ENCODE measurements at places on chromosomes 13 and 19.

GRCh38 chr13:75762076-75762937, 126.2 kb downstream of the LMO7 start:
- no peak for DNase-seq

- no peak for DNase-seq
Observed at GRCh38 chr19:41808663-41809566, 12.5 kb downstream of the CEACAM3 start.

GRCh38 chr19:42276821-42277220, 7.8 kb downstream of the CIC start:
- DNase-seq: no peak

- no peak for DNase-seq
Observed at GRCh38 chr19:48735031-48735615, 5.3 kb downstream of the RASIP1 start.

DNA sequence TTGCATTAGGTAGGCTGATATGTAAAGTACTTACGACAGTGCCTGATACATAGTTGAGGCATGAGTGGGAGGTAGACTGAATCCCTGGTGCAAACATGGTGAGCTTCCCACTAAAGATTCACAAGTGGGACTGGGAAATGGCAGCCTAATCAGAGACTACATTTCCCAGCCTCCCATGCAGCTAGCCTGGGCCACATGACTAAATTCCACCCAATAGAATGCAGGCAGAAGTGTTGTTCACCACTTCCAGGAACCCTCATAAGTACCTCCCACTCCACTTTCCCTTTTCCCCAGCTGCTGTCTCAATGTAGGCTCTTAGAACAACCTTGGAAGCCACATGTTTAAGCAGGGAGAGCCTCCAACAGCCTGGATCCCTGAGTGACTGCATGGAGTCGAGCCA, 104.9 kb downstream of the CACNA1A start:
- no peak for DNase-seq

GRCh38 chr13:43411741-43412140, 375.0 kb downstream of the ENOX1 start:
- DNase-seq: no peak

GRCh38 chr13:85671336-85671735, 127.9 kb downstream of the SLITRK6 start:
- DNase-seq: no peak

GRCh38 chr19:46803555-46803954, 15.2 kb upstream of the SLC1A5 start:
- DNase-seq: no peak

DNA sequence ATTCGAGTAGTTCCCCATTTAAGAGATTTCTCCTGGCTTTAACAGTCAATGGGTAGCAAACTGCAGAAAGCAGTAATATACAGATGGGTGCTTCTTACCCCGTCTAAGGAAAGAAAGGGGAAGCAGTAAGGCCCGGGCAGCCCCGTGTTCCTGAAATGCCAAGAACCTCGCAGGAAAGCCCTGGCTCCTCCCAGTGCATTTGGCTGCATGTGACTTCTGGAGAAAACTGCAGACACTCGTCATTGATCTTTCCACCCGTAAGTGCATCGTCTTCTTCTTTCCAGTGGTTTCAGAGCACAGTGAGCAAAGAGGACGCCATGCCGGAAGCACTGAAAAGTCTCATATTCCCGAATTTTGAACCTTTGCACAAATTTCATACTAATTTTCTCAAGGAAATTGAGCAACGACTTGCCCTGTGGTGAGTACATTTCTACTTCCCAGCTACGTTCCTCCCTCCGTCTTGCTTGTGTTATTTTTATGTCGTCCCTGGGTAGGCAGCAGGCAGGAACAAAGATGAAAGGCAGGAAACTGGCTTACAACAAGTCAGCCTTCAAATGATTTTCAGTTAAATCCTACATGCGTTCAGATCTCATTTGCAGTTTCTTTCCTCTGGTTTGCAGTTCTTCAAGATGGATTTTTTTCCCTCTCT, 165.2 kb downstream of the STK24 start:
- peak; percentile 48 for DNase-seq

- DNase-seq: no peak
Observed at GRCh38 chr19:35086455-35086854, 29.2 kb upstream of the FXYD3 start.

- DNase-seq: no peak
Observed at GRCh38 chr19:31625056-31625455, 275.8 kb upstream of the TSHZ3 start.

- no peak for DNase-seq
Observed at GRCh38 chr19:32397671-32398101, 7.9 kb upstream of the DPY19L3 start.

DNA sequence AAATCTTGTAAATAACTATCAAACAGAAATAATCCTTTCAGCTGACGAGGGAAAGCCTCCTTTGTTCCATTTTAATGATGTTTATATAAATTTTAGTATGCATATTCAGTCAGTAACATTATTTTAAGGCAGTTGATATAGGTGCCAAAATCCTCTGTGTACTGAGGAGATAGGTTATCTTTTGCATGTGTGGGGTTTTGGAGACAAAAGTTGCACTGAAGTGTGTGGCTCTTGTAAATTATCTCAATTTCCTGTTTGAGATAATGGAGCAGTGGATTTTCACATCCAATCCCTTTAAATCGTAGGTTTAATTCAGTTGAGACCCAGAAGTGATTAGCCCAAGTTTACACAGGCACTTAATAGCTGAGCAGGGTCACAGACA, 106.6 kb downstream of the RGCC start:
- DNase-seq: no peak

DNA sequence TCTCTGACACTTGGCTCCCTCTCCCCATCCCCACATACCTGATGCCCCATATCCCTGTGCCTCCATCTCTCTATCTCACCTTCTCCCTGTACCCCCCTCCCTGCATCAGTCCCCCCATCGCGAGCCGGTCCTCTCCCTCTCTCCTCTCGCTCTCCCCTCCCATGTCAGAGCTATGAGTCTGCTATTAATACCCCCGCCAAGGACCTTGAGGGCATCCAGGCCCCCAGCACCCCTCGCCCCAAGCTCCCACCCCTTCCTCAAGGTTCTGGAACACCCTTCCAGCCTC, 1.6 kb downstream of the GRIN2D start:
- no peak for DNase-seq

- DNase-seq: peak; percentile 33
Observed at GRCh38 chr13:28058866-28059613, 41.3 kb downstream of the FLT3 start.

DNA sequence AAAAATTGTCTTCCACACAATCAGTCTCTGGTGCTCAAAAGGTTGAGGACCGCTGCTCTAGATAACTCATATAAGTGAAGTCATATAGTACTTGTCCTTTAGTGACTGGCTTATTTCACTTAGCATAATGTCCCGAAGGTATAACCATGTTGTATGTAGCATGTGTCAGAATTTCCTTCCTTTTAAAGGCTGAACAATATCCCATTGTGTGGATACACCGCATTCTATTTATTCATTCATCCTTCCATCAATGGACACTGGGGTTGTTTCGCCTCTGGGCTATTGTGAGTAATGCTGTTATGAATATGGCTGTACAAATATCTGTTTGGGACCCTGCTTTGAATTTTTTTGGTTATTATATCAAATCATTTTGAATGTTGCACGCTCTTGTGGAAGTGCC, 4.6 kb upstream of the LYPD5 start:
- no peak for DNase-seq

DNA sequence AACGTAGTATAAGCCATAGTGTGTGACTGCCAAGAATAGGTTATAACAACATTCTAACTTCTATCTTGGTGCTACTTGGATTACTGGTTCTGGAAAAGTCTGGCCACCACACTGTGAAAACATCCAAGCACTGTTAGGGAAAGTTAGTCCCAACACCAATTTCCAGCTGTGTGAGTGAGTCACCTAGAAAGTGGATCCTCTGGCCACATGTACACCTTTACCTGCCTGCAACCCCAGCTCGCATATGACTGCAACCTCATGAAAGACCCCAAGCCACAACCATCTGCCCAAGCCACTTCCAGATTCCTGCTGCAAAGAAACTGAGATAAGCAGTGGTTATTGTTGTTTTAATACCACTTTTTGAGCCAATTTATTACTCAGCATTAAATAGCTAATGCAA, 404.5 kb downstream of the KCTD12 start:
- no peak for DNase-seq

DNA sequence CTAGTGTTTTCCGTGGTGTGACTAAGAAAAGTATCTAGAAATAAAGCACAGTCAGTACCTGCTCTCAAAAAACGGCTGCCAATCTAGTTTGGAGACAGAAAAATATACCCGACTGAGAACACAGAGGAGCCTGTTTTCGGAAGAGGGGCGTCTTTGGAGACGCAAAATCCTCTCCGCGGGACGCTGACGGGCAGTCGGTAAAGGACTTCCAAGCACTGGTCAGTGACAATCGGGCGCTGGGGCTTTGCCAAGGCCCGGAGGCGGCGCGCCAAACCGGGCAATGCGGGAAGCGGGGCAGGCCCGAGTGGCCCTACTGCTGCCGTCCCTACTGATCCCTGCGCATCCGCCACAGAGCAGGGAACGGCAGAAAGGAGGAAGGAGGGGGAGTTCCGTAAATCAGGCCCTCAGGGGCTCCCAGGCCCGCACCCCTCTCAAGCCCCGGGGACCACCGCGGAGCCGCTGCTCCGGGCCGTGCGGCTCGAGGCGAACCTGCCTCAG, 588 bp upstream of the DPY19L3 start:
- peak; percentile 64 for DNase-seq

- no peak for DNase-seq
Observed at GRCh38 chr19:27872370-27872769, 1340.6 kb downstream of the UQCRFS1 start.

DNA sequence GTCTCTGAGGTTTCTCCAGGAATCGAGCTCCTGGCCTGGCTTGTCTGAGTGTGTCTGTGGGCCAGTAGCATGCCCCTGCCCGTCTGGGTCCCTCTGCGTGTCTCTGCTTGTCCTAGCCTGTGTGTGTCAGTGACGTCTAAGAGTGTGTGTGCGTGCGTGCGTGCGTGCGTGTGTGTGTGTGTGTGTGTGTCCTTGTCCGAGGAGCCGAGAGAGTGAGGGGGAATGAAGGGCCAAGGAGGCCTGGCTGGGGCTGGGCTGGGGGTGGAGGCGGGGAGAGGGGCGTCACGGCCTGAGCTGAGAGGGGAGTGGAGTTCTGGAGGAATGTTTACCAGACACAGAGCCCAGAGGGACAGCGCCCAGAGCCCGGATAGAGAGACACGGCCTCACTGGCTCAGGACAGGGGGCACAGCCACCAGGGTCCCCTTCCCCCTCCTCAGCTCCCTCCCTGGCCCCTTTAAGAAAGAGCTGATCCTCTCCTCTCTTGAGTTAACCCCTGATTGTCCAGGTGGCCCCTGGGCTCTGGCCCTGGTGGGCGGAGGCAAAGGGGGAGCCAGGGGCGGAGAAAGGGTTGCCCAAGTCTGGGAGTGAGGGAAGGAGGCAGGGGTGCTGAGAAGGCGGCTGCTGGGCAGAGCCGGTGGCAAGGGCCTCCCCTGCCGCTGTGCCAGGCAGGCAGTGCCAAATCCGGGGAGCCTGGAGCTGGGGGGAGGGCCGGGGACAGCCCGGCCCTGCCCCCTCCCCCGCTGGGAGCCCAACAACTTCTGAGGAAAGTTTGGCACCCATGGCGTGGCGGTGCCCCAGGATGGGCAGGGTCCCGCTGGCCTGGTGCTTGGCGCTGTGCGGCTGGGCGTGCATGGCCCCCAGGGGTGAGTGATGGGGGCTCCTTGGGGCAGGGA, at the start of gene AXL:
Gene AXL (plus strand): TSS at position 609 of the 893 bp plus-strand sequence. CDS start 170 bp downstream, at position 779.
- no peak for DNase-seq

- no peak for DNase-seq
Observed at GRCh38 chr19:46082728-46083050, 41.8 kb downstream of the IGFL3 start.

DNA sequence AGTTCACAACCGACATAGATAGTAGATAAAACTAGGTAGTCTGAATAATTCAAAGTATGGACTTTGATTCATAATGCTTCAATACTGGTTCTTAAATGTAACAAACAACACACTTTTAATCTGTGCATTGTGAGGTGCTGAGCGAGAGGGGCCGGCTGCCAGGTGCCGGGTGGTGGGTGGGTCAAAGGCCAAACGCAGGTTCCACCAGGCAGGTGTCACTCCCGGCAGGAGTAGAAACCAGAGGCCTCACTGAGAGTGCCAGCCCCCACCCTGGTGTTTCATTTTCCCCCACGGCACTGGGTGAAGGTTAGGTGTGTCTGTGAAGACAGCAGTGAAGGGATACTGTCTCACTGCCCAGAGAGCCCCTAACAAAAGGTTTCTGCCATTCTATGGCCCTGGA, 4.2 kb upstream of the TUBGCP3 start:
- no peak for DNase-seq
